ENCODE measurements at places on chromosomes 7 and 10. TPM values are rescaled to one million over a fixed set of nuclear protein-coding genes. Genes with fewer than 3 reads are reported as not detected.

Gene MXI1
- 33.2 TPM for total RNA-seq

- H3K27ac ChIP-seq, result no peak overlapping the region
- H3K4me1 ChIP-seq, result no peaks in the 10 kb centered on the region
- H3K36me3 ChIP-seq, result peaks cover 21% of the 10 kb centered on the region
- DNase-seq, result no peak
- H3K27me3 ChIP-seq, result no peaks in the 10 kb centered on the region
Measured at GRCh38 chr10:46006219-46006618, 24.2 kb downstream of the NCOA4 start.

Gene GTPBP10
- total RNA-seq, result 39.5 TPM

Gene TMEM273
- 36.0 TPM for total RNA-seq

Gene VWDE
- total RNA-seq, result not detected

DNA sequence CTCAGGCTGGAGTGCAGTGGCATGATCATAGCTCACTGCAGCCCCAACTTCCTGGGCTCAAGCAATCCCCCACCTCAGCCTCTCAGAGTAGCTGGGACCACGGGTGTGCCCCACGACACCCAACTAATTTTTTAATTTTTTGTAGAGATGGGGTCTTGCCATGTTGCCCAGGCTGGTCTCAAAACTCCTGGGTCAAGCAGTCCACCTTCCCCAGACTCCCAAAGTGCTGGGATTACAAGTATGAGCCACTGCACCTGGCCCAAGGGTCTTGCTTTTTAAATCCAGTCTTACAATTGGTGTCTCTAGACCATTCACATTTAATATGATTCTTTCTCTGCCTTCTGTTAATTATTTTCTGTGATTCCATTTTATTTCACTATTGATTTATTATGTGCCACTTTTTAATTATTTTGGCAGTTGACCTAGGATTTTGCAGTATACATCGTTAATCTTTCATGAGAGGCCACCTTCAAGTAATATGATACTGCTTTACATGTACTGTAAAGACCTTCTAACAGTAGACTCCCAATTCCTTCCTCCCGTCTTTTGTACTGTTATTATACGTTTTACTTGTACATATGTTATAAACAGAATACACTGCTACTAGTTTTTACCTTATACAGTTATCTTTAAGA is 18.7 kb downstream of the MMP21 start:
- H3K27ac ChIP-seq, result no peak overlapping the region
- H3K27me3 ChIP-seq, result no peaks in the 10 kb centered on the region
- H3K4me3 ChIP-seq, result no peak overlapping the region
- DNase-seq, result no peak

Gene TIAL1
- total RNA-seq, result 175 TPM

DNA sequence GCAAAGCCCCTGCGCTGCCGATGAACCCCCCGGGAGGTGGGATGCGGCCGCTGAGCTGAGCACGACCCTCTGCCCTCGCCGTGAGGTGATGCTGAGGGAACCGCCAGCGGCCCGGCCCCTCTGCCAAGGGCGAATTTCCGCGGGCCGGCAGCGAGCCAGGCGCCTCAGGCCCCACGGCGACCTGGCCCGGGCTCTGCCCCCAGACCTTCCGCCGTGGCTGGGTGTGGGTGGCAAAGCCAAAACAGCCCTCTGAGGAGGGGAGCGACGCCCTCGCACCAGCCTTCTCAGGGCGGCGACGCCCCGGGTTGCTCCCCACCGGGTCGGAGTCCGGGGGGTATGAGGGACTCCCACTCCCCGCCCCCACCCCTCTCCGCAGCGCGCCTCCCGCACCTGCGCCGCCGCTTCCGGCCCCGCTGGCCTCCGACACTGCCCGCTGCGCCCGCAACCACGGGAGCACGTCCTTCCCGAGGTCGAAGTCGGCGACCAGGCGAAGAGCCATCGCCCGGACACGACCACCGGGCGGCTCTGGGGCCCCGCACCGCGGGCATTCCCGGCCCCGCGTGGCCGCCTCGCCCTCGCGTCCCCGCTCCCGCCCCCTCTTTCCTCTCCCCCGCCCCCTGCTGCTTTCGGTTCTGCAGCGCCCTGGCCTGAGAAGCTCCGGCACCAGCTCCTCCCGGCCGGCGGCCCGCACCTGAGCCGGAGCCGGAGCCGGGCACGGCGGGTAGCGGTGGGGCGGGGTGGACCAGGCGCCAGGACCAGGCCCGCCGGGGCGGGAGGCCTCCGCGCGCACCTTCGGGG is at the start of gene GSAP:
GSAP (minus strand) TSS at position 527 of the 798 bp plus-strand sequence; CDS start at position 499, 28 bp downstream.
- peak; percentile 86 for DNase-seq
- H3K4me1 ChIP-seq, result peaks cover 39% of the 10 kb centered on the region
- peak within 1 kb of the TSS; percentile 71 for H3K4me3 ChIP-seq
- no peaks in the 10 kb centered on the region for H3K36me3 ChIP-seq
- peak within 1 kb of the TSS; percentile 94 for H3K27ac ChIP-seq

GRCh38 chr7:41010967-41011366 is 691.9 kb downstream of the INHBA start:
- no peak for DNase-seq
- no peaks in the 10 kb centered on the region for H3K36me3 ChIP-seq
- H3K4me3 ChIP-seq, result no peak overlapping the region
- H3K4me1 ChIP-seq, result no peaks in the 10 kb centered on the region
- no peak overlapping the region for H3K27ac ChIP-seq

Gene SORCS3
- not detected for total RNA-seq

DNA sequence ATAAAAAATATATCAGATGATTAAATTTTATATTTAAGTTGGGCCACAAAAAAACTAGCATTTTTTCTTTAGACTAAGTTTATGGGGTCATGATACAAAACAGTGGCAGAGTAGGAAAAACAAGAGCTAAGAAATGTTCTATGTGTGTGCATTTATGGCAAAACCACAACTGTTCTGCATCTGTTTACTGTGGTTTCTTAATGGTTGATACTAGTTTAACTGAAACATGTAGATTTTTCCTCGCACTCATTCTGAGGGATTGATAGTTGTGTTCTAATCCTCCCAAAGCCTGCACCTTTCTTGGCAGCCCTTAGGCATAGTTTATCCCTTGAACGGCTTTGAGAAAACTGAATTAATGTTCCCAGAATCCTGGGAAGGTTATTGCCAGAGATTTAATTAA is 66.6 kb upstream of the PHYHIPL start:
- H3K4me3 ChIP-seq, result no peak overlapping the region
- no peak for DNase-seq
- H3K27me3 ChIP-seq, result no peaks in the 10 kb centered on the region
- no peaks in the 10 kb centered on the region for H3K4me1 ChIP-seq
- no peaks in the 10 kb centered on the region for H3K36me3 ChIP-seq

Gene TSPAN12
- not detected for total RNA-seq

DNA sequence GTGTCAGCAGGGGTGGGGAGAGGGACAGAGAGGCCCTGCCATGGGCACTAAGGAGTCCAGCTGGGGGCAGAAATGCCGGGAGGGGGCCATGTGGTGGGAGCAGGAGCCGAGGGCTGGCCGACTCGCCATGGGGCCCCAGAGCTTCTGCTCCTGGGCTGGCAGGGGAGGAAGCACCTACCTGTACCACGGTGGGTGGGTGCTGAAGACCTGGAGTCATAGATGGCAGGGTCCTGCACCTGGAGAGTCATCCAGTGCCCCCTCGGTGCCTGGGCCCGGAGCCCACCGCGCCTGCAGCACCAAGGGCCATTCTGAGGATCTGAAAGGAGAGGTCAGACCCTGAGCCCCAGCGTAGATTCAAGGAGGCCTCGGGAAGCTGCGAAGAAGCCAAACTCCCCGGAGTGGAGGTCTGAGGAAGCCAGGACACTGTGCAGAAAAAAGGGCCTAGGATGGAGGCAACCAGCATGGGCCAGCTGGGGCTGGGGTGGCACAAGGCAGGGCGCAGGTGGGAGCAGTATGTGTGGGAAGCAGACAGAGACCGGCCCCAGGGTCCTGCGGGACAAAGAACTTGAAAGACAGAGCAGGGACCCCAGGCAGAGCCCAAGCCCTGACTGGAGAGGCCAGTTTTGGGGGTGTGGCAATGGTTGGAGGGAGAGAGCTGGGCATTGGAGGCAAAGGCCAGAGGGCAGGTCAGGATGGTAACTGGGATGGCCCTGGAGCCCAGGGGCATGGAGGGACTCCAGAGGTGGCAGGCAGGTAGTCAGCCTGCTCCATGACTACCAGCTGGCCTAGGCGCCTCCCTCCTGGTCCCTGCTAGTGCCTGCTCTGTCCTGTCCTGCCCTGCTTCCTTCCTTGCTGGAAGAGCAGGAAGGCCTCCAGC is 26.7 kb upstream of the SMARCD3 start:
- DNase-seq, result no peak
- H3K36me3 ChIP-seq, result no peaks in the 10 kb centered on the region
- no peak overlapping the region for H3K4me3 ChIP-seq
- no peak overlapping the region for H3K27ac ChIP-seq
- H3K27me3 ChIP-seq, result peaks cover 37% of the 10 kb centered on the region
- H3K4me1 ChIP-seq, result peaks cover 11% of the 10 kb centered on the region

DNA sequence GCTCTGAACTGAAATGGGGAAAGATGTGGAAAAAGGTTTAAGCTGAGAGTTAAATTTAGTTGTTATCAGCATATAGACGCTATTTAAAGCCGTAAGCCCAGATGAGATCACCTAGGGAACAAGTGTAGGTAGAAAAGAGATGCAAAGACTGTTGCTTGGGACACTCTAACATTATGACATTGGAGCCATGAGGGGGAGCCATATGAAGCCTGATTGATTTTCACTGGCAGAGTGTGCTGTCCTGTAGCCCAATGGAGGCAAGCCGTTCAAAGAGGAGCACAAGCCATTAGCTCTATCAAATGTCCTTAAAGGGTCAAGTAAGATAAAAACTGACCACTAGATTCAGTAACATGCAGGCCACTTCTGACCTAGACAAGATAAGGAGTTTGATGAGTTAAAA is 223.3 kb downstream of the TWIST1 start:
- no peak for DNase-seq
- no peaks in the 10 kb centered on the region for H3K36me3 ChIP-seq
- H3K27ac ChIP-seq, result no peak overlapping the region
- no peak overlapping the region for H3K4me3 ChIP-seq
- H3K27me3 ChIP-seq, result no peaks in the 10 kb centered on the region

Gene ZNF736
- 79.8 TPM for total RNA-seq

GRCh38 chr7:84238596-84238995 is 44.0 kb upstream of the SEMA3A start:
- no peak overlapping the region for H3K27ac ChIP-seq
- H3K4me3 ChIP-seq, result no peak overlapping the region

Data from B cell (primary cell).